CD4-positive, alpha-beta memory T cell (primary cell): ENCODE measurements at places on chromosomes 11 and 22. TPM values are rescaled to one million over a fixed set of nuclear protein-coding genes. Genes with fewer than 3 reads are reported as not detected.

DNA sequence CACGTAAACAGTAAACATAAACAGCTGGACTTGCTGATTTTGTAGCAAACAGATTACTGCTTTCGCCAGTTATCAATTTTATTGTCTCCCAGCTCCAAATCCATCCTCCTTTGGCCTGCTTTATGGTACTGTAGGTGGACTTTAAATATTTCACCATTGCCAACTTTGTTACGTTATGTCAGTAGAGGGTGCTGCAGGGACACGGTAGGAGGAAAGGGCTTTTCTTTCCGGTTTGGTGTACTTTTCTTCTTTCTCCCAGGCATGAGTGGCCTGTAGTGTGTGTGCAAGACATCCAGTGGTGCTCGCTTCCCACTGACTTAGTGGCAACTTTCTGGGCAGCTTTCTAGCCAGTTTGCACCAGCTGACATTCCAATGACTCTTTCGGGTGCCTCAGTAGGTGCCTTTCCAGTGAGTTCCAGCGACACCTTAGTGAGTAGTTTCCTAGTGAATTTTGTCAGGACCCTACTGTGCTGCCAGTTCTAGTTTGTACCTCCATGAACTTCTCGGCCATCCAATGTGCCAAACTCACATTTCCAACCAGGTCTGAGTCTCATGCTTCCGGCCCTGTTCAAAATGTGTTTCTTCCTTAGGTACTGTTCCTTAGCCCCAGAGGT, 267.6 kb upstream of the TENM4 start:
- DNase-seq: no peak

DNA sequence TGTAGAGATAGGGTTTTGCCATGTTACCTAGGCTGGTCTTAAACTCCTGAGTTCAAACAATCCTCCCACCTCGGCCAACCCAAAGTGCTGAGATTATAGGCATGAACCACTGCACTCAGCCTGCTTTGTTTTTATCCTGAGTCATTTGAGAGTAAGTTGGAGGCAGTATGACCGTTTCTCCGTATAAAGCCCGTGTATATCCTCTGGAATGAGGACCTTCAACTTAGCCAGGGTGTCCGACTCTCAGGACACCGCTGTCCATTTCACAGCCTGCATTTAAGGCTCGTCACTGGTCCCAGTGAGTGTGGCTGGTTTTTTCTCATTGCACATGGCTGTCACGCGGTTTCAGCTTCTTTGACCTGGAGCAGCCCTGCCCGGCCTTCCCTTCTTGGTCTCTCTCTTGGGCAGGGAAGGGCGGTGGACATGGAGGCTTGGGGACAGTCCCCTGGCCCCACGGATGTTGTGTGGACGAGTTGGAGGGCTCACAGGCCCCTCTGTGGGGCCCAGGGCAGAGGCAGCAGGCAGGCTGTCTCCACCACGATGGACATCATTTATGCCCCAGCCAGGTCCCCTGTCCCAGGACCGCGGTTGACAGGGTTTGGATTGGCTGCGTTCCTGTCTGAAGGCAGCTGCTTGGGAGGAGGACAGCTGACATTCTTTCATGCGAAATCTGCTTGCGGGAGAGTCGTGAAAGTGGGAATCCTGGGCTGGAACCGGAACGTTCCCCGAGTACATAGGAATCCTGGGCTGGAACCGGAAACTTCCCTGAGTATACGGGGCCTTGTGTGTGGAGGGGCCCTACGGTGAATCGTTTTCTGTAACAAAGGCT, 93.3 kb downstream of the KCNQ1 start:
- DNase-seq: no peak

- DNase-seq: no peak
Measured at GRCh38 chr11:34987617-34988016, 71.2 kb downstream of the PDHX start.

DNA sequence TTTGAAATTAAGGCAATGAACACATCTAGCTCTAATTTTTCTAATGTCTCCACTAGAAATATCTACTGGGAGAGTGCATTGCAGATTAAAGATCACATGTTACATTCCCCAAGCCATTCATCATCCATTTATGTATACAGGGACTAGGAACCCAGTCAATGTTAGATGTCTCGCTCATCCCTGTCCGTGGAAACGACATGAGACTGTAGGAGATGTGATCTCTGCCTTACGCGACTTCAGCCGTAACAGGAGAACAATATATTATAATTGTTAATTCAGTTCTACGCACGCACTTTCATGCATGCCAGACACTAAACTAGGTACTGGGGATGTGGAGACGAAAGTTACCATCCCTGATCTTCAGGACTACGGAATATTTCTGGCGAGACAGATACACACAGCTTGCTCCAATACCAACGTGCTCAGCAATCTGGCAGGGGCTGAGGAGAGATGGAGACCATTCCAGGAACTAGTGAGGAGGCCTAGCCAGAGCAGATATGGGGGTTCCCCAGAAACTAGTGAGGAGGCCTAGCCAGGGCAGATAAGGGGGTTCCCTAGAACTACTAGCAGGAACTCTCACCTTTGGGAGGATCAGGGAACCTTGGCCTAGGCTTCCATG, 706 bp downstream of the DCPS start:
- no peak for DNase-seq

DNA sequence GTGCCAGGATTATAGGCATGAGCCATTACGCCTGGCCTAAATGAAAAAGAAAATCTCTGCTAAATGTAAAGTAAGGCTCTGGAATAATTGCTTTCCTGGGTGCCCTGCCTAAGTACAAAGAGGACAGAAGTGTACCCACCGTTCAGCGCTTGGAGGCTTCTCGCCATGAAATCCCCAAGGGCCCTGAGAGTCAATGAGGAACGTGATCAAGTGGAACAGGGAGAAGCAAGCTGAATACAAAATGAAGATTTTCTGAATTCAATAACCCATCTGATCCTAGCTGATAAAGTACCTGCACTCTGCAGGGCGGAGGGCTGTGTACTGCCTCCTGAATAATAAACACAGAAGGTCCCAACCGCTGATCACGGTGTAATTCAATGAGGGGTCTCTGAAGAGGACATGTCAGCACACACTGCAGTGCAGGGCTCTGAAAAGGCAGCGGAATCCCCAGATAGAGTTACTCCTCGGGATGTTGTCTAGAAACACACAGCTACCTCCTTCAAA, 97.7 kb downstream of the ABTB2 start:
- DNase-seq: no peak

DNA sequence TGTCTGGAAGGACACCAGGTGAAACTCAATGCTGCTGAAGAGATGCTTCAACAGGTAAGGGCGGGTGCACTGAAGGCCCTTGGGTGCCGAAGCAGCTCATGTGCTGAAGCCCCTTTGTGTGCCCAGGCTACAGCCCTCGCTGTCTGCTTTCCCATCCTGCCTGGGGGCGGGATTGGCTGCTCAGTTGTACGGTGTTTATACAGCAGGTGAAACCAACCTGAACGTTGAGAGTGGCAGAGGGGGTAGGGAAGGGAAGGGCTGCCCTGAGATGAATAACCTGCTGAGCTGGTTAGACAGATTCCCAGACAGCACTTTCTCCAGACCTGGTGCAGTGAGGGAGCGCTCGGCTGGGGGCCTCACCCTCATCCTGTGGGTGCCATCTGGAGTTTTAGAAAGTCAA, 75.7 kb downstream of the CYB5R2 start:
- no peak for DNase-seq

DNA sequence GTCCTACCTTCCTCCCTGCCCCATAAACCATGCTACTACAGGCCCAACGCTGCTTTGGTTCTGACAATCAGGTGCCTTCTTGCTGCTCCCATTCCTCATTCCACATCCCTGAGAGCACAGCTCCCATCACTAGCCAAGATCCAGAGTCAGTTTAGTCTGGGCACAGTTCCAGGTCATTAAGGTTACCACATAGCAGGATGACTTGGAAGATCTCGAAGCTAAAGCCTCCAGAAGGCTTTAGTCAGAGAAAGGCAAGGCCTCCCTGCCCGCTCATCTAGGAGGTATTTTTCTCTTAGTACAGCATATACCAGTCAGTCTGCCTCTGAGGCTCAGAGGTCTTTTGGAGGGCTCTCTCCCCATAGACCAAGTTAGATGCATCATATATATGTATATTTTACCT, 30.3 kb downstream of the TRIM66 start:
- DNase-seq: no peak

The CD6 gene
- total RNA-seq: 428 TPM

The NXPE1 gene
- total RNA-seq: not detected

The GAS2L1 gene
- 1.2 TPM for total RNA-seq

The GAL3ST1 gene
- 1.4 TPM for total RNA-seq

The ASPHD2 gene
- 4.1 TPM for total RNA-seq

The APOA4 gene
- total RNA-seq: not detected

The OR51B4 gene
- total RNA-seq: not detected

The WBP2NL gene
- total RNA-seq: 5.4 TPM
